CD4-positive, alpha-beta T cell treated with Interleukin-10 for 1 hour (primary cell): ENCODE measurements at places on chromosomes 12 and 14.

- DNase-seq: no peak
Measured at GRCh38 chr12:10065241-10065640, 33.5 kb downstream of the CLEC1A start.

- no peak for DNase-seq
Measured at GRCh38 chr12:6279256-6279628, 31.2 kb upstream of the PLEKHG6 start.

DNA sequence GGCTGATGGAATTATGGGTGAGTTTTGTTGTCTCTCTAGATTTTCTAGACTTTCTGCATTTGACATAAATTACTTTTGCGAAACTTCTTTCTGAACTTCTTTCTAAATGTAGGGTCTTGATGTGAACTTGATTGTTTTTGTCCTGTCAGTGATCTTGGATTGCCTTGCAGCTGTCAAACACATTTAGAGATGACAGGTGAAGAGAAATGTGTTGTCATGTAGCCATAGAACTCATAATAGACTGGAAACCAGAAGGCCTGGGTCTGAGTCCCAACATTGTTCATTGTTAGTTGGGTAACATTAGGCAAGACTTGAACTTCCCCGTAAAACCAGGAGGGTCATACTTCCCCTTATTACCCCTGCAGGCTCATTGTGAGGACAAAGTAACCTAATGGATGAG, 109.0 kb downstream of the LRIG3 start:
- no peak for DNase-seq

DNA sequence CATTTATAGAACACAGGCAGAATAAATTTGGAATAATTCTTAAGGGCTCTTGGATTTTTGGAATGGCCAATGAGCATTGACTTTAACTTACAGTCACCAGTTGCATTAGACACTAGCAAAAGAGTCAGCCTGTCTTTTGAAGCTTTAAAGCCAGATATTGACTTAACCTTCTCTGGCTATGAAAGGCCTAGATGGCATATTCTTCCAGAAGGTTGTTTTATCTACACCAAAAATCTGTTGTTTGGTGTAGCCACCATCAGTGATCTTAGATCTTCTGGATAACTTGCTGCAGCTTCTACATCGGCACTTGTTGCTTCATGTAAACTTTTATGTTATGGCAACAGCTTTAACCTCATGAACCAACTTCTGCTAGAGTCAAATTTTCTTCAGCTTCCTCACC, 10.4 kb downstream of the PCNX1 start:
- DNase-seq: no peak

- peak; percentile 61 for DNase-seq
Measured at GRCh38 chr14:101813171-101813759, 51.8 kb downstream of the PPP2R5C start.

- DNase-seq: no peak
Measured at GRCh38 chr14:41609704-41610183, 3.1 kb downstream of the LRFN5 start.

- no peak for DNase-seq
Measured at GRCh38 chr12:68140556-68140955, 19.0 kb downstream of the IFNG start.

- DNase-seq: peak; percentile 94
Measured at GRCh38 chr14:24241829-24242443, 487 bp downstream of the TINF2 start.

GRCh38 chr12:389142-390096, at the start of gene KDM5A:
KDM5A (minus strand) TSS chr12:389320; CDS start chr12:389091, 229 bp downstream.
- DNase-seq: peak; percentile 94

GRCh38 chr12:70122804-70123203, 120.4 kb upstream of the CNOT2 start:
- no peak for DNase-seq

DNA sequence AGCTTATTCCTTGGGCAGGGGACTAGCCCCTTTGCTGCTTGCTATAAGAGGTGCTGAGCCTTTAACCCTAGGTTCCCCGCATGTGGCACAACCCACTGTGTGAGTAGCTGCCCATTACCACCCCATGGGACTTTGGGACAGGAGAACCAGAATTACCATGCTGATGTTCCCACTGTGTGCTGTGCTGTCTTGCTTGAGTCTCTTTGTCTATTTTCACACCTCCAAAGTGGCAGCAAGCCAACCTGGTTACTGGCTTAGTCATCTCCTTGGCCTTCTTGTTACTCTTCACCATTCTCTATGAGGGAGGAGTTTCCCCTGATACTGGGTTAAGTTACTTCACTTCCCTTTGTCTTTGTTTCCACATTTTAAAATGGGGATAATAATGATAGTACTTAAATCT, 73.4 kb upstream of the ETV6 start:
- DNase-seq: no peak

DNA sequence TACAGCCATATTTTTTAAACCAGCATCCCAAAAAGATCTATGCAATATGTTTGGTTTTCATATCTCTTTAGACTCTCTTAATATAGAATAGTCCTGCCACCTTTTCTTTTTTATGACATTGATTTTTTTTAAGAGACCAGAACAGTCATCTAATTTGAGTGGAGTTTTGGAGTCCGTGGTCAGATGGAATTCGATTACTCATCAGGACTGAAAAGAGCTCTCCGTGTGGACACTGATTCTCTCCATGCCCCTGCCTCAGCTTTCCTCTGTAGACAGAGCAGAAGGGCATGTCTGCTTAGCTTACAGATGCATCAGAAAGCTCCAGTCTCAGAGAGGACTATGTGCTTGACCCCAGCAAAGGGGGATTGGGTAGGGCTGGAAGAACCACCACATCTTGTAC, 27.8 kb downstream of the SMCO2 start:
- no peak for DNase-seq

DNA sequence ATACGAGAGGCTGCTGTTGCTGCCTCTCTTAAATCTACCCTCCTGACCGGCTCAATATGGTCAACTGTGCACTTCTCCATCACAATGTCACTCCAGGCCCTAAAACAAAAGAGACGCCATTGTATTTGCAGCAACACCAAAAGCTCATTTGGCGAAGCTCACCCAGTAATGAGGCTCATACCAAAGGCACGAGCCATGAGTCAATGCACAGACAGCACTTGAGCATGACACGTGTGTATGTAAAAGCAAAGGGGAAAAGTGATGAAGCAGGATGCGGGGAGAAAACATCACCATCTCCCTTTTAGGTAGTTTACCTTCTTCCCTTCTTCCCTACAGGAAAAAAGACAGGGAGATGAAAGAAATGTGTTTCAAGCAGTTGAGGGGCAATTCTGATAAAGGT, 150.3 kb downstream of the FOXN3 start:
- DNase-seq: no peak

DNA sequence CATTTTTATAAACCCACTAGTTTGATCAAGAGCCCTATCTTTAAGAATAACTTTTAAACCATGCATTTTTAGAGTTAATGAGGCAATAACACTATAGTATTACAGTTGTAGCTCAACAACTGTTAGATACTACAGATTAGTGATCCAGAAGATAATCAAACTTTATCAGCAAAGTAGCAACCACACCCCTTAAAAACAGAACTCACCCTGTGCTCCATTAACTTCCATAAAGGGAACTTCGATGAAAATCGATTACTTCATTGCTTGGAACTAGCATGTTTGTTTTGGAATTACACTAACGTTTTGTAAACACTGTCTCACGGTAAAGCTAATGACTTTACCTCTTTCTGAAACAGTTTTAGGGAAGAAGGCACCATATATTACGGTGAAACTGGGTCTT, 1.4 kb downstream of the SGPP1 start:
- no peak for DNase-seq

DNA sequence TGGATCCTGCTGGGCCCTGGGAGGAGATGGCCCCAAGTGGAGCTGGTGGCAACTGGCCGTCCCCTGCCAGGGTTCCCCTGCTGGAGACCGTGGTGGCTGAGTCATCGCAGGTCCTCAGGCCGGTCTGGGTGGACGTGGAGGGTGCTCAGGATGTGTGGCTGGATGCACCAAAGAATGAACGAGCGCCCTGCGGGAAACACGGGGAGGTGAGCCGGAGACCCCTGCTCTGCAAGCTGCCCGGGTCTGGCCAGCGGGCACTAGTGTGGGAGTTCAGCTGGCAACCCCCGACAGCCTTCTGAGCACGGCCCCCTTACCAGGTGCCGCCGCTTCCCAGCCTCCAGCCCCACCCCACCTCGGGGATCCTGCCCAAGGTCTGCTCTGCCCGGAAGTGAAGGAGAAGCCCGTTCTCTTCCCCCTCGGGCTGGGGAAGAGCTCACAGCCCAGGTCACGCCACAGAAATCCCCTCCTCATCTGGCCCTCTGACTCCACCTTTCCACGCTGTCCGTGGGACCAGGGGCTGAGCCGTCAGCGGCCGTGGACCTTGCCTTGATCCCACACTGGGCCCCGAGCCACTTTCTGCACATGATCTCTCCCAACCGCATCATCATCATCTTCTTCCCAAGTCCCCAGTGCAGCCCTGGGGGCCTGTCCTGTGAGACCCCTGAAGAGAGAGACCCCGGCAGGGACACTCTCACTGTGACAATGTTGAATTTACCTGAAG, 165.5 kb downstream of the KIF26A start:
- DNase-seq: no peak

GRCh38 chr14:74239848-74240793, 872 bp downstream of the VSX2 start:
- no peak for DNase-seq

DNA sequence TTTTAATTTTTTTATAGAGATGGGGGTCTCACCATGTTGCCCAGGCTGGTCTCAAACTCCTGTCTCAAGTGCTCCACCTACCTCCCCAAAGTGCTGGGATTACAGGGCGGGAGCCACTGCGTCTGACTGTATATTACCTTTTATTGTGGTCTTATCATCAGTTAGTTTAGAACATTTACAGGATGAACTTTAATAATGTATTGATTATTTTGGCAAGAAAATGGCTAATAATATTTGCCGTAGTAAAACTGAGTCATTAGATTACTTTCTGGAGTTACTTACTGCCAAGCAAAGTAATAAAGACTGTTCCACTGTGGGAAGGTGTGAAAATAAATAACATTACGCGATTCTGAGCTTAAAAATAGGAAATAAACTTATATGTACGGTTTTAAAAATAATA, 21.9 kb upstream of the KDM2B start:
- no peak for DNase-seq
